ENCODE measurements at places on chromosomes 6 and 20. TPM values are rescaled to one million over a fixed set of nuclear protein-coding genes. Genes with fewer than 3 reads are reported as not detected.

DNA sequence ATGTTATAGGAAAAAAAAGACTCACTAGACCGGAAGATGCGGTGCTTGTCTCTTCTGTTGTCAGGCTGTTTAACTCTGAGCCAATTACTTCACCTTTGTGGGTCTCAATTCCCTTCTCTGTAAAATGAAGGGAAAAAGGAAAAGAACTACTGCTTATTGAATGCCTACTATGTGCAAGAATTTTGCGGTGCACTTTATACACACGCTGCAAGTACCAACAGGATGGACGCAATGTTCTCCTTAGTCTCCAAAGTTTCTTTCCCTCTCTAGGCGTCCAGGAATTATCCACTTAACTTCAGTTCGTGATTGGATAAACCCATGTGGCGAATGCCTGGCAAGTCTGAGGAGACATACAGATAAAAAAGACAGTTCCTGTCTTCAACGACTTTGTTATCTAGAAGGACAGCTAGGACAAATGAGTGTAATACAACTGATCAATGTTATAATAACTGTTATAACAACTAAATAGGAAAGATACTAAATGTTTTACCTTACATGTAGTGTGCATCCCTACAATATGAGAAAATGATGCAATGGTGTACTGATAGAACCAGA lies 69.0 kb upstream of the JARID2 start:
- H3K4me3 ChIP-seq = no peak overlapping the region
- no peaks in the 10 kb centered on the region for H3K36me3 ChIP-seq
- H3K4me1 ChIP-seq = no peaks in the 10 kb centered on the region
- H3K27ac ChIP-seq = no peak overlapping the region
- H3K27me3 ChIP-seq = no peaks in the 10 kb centered on the region
- DNase-seq = no peak

DNA sequence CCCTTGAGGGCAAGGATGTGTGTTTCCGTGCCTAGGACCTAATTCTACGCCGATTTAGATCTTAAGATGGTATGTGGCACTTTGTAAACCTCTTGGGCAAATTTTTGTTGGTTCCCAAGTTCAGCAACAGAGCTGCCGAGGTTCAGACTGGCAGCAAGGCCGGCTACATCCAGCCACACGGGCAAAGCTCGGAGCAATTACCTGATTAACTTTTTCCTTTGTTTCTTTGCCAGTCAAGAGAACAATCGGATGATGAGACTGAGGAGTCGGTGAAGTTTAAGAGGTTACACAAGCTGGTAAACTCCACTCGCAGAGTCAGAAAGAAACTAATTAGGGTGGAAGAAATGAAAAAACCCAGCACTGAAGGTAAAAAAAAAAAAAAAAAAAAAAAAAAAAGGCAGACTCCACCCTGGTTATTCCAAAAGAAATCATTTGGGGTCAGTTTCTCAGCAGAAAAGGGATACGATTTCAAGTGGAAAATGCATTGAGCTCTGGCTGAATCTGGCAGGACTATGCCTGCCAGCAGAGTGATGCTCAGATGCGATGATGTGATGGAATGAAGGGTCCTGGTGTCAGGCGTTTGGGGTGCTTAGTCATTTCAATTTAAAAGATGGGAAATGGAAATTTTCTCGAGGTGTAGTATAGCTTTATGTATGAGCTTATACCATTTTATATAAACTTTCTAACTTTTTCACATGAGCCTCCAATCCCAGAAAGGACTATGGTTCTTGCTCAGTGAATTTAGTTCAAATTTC lies 171.6 kb downstream of the SASH1 start:
- H3K27me3 ChIP-seq = peaks cover 12% of the 10 kb centered on the region
- H3K4me3 ChIP-seq = no peak overlapping the region
- H3K4me1 ChIP-seq = no peaks in the 10 kb centered on the region
- no peaks in the 10 kb centered on the region for H3K36me3 ChIP-seq
- no peak overlapping the region for H3K27ac ChIP-seq
- no peak for DNase-seq

DNA sequence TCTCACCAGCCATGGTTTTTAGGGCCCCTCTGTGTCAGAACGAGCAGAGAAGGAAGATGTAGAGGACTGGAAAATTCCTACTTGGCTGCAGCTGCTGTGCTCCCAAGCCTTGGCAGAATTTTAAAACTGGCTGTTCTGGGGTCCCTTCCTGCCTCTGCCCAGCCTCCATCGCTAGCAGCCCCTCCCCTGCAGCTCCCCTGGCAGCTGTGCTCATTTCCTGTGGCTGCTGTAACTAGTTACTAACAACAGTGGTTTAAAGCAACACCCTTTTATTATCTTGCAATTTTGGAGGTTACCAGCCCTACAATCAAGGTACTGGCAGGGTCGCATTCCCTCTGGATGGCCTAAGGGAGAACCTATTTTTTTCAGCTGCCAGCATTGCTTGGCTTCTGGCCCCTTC lies 3.7 kb upstream of the CST11 start:
- peaks cover 21% of the 10 kb centered on the region for H3K4me1 ChIP-seq
- peak overlapping the region; percentile 18 for H3K4me3 ChIP-seq
- H3K27ac ChIP-seq = peak overlapping the region; percentile 87
- no peaks in the 10 kb centered on the region for H3K36me3 ChIP-seq
- H3K27me3 ChIP-seq = peaks cover 2% of the 10 kb centered on the region

- H3K27ac ChIP-seq = no peak overlapping the region
- DNase-seq = no peak
- H3K36me3 ChIP-seq = peaks cover 13% of the 10 kb centered on the region
- H3K27me3 ChIP-seq = no peaks in the 10 kb centered on the region
Observed at GRCh38 chr6:20162515-20162914, 49.8 kb downstream of the MBOAT1 start.

GRCh38 chr6:149380523-149380922 lies 19.5 kb upstream of the SUMO4 start:
- H3K27ac ChIP-seq = no peak overlapping the region
- no peak overlapping the region for H3K4me3 ChIP-seq
- H3K4me1 ChIP-seq = peaks cover 29% of the 10 kb centered on the region

- peak within 1 kb of the TSS; percentile 85 for H3K27ac ChIP-seq
- H3K4me1 ChIP-seq = peaks cover 27% of the 10 kb centered on the region
Observed at GRCh38 chr6:36387440-36388303, at the start of gene ETV7. ETV7 (minus strand) TSS chr6:36387669; CDS start chr6:36387541, 128 bp downstream.

DNA sequence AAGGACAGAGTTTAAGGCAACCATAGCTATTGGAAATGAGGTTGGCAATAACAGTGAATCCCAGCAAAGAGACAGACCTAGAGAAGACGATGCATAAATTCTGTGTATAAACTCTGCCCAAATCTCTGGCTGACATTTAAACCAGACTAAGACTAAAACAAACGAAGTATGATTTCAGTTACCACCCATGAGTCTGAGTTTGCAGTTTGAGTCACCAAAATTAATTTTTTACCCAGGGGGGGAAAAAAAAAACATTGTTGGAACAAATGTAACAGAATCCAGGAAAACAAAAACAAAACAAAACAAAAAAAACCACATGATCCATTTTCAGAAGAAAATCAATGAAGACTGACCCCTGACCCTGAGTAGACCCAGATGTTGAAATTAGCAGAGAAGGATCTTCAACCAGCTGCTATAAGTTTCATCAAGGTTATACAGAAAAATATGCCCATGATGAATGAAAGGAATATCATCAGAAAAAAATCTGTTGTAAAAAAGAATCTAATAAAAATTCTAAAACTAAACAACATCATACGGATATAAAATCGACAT lies 190.8 kb downstream of the GMDS start:
- no peaks in the 10 kb centered on the region for H3K27me3 ChIP-seq
- DNase-seq = no peak
- no peak overlapping the region for H3K4me3 ChIP-seq
- peaks cover 23% of the 10 kb centered on the region for H3K36me3 ChIP-seq
- no peak overlapping the region for H3K27ac ChIP-seq

- H3K4me3 ChIP-seq = no peak overlapping the region
- DNase-seq = no peak
- no peak overlapping the region for H3K27ac ChIP-seq
- no peaks in the 10 kb centered on the region for H3K4me1 ChIP-seq
- no peaks in the 10 kb centered on the region for H3K36me3 ChIP-seq
Observed at GRCh38 chr6:135922174-135922573, 70.7 kb downstream of the PDE7B start.

DNA sequence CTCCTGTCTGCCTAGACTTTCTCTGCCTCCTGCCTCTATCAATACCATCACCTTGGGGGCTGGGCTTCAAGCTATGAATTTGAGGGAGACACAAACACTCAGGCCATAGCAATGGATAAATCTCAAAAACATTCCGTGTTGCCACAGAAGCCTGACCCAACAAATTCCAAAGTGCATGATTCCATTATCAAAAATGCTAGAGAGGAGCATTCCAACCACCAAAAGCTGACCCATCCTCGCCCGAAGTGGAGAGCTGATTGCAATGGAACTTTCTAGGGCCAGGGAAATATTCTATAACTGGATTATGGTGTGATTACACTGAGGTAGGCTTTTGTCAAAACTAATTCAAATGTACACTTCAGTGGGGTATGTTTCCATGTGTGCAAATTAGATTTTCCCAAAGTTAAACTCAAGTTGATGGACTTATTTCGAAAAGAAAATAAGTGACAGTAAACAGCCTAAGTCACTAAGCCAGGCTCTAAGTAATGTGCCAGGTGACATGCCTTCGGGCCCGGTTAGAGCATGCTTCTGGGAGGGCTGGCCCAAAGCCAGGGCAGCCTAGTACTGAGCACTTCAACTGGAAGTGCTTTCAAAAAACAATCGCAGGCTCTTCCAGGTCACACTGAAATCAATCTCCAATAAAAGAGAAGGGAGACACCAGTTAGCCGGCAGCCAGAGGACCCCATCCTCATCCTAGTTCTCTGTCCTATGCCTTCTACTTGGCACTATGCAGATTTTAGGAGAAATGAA lies 142.3 kb downstream of the TBXT start:
- no peak overlapping the region for H3K27ac ChIP-seq
- no peak overlapping the region for H3K4me3 ChIP-seq
- no peak for DNase-seq
- no peaks in the 10 kb centered on the region for H3K27me3 ChIP-seq

TTLL9 gene
- not detected for total RNA-seq

OOEP gene
- 1.1 TPM for total RNA-seq

CDH22 gene
- not detected for total RNA-seq

C6orf52 gene
- total RNA-seq = 3.0 TPM

TMC2 gene
- not detected for total RNA-seq
